ENCODE measurements at places on chromosomes 2 and 18.

- DNase-seq = no peak
Observed at GRCh38 chr2:234469251-234469845, 27.5 kb downstream of the ARL4C start.

- no peak for DNase-seq
Observed at GRCh38 chr2:160232905-160233475, 32.9 kb upstream of the ITGB6 start.

DNA sequence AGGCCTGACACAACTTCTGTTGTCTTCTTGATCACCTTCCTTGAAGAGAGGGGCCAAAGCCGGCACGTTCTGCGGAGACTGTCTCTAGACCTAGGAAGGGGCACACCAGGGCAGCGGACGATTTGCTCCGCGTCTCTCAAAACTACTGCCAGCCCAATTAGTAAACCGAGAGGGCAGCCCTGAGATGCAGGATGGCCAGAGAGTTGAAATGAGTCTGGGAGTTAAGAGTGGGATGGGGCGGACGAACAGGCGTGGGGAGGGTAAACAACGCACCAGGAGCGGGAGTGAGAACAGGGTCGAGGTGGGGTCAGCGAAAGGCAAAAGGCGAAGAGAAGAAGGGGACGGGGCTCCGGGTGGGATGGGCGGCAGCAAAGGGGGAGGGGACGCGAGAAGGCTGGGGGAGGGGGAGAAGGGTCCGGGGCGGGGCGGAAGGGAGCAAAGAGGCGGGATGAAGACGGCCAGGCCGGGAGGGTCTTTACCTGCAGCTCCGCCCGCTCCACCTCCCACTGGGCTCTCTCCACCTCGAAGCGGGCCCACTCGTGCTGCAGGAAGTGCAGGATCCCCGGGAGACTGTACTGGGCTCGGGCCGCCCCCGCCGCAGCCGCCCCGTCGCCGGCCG lies 476 bp downstream of the STRN start:
- no peak for DNase-seq

- DNase-seq = no peak
Observed at GRCh38 chr2:80255918-80256781, 48.4 kb downstream of the LRRTM1 start.

- no peak for DNase-seq
Observed at GRCh38 chr18:57057890-57058289, 89.0 kb upstream of the BOD1L2 start.
